ENCODE measurements at places on chromosomes 1 and 21.

- peak; percentile 43 for DNase-seq
These were observed 2.9 kb downstream of the GFI1 start for GRCh38 chr1:92483610-92484471.

DNA sequence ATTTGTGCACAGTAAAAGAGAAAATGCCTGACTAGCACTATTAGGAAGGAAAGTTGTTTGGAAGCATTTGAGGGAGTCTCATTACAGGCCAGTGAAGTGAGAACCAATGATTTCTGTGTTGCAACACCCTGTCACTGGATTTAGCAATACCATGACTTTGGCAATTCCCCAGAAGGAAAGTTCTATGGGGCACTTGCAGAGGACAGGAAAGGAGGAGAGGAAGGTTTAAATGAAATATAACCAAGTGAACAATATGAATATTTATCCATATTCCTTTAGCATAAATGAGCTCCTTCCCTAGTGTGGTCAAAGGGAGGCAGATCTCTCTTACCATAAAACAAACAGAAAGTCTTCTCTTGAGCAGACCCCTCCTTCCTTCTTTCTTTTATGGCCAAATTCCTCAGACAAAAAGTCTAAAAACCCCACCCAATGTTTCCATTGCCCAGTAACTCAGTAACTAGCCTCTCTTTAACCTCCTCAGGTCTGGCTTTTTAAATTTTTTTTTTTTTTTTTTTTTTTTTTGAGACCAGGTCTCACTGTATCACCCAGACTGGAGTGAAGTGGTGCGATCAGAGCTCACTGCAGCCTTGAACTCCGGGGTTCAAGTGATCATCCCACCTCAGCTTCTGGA lies 5.5 kb downstream of the TLR5 start:
- DNase-seq: no peak

- DNase-seq: no peak
These were observed 11.6 kb downstream of the GNG4 start for GRCh38 chr1:235637756-235638534.

DNA sequence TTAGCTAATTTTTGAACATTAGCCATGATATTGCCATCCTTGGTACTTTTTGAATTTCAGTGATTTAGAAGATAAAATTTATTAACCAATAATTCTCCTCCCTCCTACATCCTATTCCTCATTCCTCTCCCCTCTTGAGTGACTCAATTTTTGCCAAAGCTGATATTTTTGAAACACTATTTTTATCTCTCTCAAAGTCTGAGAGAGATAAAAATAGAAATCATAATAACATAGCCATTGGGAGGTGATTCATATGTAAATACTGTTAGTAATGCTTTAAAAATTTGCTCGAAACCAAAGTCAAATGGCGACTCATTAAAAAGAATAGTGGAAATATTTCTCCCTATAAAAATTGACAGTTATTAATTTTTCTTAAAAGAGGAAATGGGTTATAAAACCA lies 97.4 kb downstream of the PATJ start:
- DNase-seq: no peak

DNA sequence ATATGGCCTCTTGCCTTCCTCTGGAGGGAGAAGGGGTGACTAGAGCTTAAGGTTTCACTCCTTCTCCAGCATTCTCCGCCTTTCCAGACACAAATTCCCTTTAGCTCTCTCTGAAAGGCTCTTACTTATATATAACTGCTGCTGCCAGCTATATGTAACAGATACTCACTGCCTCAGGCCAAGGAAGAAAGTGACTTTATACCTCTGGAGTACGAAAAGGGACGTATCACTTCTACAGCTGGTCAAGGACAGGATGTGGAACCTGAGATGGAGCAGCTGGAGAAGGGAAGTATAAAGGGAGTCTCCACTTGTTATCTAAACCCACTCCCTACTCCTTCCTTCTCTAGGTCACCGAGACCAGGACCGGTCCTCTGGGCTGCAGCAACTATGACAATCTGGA lies 102.4 kb downstream of the BRINP2 start:
- no peak for DNase-seq

- DNase-seq: no peak
These were observed 65.6 kb upstream of the IRF2BP2 start for GRCh38 chr1:234675572-234675971.

GRCh38 chr1:53835491-53835890 lies 2.6 kb downstream of the NDC1 start:
- DNase-seq: no peak

DNA sequence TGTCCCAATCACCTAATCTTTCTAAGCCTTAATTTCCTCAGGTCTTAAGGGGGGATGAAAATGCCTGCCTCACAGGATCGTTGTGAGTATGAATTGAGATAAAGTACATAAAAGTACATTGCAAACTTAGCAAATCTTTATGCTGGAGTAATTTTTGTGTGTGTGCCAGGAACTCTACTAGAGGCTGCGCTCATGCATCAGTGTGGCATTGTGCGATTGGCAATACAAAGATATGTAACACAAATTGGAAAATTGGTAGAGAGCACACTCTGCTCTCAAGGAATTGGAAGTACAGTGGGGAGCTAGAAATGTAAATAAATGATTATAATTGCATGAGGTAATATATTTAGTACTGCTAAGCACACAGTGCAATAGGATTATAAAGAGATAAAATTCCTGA lies 398.3 kb downstream of the DUSP10 start:
- no peak for DNase-seq

DNA sequence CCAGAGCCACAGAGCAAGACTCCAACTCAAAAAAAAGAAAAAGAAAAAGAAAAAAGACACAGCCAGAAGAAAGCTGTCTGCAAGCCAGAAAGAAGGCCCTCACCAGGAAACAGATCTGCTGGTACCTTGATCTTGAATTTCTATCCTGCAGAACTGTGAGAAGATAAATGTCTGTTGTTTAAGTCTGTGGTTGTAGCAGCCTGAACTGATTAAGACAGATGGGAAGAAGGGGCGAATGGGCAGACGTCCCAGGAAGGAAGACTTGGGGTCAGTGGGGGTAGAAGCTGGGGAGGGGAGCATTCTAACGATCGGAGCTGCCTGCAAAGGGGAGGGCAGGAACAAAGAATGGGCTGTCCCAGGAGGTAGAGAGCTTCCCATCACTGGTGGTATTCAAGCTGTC lies 6.3 kb downstream of the SLC2A7 start:
- no peak for DNase-seq

GRCh38 chr1:223835754-223836153 lies 10.0 kb downstream of the TP53BP2 start:
- no peak for DNase-seq

DNA sequence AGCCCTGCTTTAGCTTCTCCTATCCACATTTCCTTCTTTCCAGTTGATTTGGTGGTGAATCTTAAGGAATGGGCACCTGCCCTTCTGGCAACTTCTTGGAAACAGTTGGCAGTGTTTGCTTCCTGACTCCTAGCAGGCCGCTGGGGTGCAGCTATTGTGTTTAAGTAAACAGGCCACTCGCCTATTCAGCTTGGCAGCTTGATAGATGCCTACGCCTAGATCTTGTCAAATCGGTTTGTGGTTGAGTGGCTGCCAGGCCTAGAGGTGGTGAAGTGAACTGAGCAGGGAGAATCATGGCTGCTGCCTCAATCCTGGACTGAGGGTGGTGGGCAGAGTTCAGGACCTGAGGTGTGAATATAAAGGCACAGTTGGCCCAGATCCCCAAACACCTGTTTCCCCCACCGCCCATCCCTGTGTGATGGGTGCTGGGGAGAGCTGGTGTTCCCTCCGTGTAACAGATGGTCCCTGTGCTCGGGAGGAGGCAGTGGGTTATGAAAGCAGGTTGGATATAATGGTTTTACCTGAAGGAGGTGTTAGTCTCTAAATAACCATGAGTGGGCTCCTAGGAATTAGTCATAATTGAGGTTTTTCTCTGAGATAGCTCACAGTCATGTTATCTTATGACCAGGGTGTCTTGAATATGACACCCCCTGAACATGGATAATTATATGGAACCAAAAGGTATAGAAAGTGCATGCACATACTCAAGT lies 940 bp upstream of the PLA2G2C start:
- peak; percentile 54 for DNase-seq

DNA sequence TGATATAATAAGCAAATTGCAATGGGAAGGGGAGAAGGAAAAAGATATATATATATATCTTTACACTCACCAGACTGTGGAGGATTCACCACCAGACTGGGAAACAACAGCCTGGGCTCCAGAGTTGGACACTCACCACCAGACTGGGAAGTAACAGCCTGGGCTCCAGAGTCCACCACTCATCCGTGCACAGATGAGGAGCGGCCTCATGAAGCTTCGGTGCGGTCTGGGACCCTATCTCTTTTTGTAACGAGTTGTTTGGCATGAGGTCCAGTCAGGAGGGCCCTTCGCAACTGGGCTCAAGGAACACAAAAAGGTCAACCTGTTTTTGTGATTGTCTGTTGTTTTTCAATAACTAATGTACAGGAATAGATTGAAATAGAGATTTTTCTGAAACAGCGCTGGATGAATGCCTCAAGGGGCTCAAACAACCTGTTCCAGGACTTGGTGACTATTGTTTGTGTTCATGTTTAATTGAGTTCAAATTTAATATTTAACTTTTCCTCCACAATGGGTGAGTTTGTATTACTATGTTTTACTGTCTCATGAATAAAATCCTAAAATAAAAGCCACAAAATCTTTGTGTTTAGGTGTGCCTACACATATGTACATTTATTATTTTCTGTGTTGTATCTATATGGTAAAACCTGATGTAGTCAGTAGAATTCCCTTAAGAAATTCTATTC lies 40.1 kb downstream of the S100A10 start:
- DNase-seq: no peak

GRCh38 chr1:9413877-9414213 lies 121.2 kb downstream of the SPSB1 start:
- DNase-seq: no peak

- DNase-seq: no peak
These were observed 414.0 kb downstream of the CAMTA1 start for GRCh38 chr1:7199077-7199779.

DNA sequence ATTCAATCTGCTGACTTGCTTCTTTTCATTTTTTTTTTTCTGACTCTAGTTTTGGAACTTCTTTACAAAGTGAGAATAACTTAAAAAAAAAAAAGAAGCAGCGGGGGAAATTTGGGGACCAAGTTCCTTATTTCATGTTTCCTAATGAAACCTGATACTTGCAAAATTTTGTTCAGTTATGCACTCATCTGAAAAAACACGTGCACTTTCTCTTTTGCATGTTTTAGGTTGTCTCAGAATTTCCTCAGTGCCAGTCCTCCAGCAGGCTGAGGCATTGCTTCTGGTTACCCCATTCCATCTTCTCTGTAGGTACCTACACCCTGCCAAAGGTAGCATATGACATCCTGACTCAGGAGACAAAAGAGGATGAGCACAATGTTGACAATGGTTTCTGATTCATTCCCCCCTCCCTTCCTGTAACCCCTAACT lies 299.7 kb downstream of the GRIK1 start:
- DNase-seq: no peak

DNA sequence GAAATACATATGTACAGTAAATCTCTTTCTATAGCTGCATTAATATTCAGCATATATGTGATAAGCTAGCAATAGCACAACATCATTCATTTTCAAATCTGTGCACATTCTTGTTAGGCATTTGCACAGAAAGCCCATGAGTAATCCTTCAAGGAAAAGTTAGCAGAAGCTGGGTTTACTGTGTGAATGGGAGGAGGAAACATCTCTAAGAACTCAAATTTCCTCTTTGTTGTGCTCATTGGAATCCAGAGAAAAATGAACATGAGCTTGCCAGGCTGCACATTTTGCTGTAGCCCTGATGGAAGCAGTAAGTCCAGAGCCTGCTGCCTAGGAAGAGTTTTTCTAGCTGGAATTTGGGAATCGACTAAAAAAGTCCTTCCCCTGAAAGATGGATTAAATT lies 214.2 kb upstream of the FOXD3 start:
- DNase-seq: no peak

- no peak for DNase-seq
These were observed 470.8 kb downstream of the AJAP1 start for GRCh38 chr1:5125208-5125607.

DNA sequence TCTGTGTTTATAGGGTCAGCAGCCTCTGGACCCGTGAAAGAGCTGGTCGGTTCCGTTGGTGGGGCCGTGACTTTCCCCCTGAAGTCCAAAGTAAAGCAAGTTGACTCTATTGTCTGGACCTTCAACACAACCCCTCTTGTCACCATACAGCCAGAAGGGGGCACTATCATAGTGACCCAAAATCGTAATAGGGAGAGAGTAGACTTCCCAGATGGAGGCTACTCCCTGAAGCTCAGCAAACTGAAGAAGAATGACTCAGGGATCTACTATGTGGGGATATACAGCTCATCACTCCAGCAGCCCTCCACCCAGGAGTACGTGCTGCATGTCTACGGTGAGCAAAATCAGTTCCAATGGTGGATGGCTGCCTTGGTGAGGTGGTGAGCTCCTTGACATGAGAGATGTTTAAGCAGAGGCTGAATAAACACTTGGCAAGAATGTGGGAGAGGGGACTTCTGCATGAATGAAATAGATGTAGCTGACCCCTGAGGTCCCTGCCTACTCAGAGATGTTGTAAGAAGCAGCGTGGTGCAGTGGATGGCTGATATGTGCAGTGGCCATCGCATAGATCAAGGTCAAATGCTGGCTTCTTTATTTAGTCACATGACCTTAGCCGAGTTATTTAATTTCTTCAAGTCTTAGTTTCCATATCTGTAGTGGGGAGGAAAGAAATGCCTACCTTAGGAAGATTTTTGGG lies 9.3 kb downstream of the SLAMF7 start:
- no peak for DNase-seq

- DNase-seq: no peak
These were observed 24.0 kb upstream of the LIN9 start for GRCh38 chr1:226332947-226333346.

- no peak for DNase-seq
These were observed 172.7 kb downstream of the CRB1 start for GRCh38 chr1:197440715-197441114.

GRCh38 chr1:19088717-19089442 lies 121.2 kb downstream of the UBR4 start:
- no peak for DNase-seq
